ENCODE measurements at places on chromosomes 4 and X.

DNA sequence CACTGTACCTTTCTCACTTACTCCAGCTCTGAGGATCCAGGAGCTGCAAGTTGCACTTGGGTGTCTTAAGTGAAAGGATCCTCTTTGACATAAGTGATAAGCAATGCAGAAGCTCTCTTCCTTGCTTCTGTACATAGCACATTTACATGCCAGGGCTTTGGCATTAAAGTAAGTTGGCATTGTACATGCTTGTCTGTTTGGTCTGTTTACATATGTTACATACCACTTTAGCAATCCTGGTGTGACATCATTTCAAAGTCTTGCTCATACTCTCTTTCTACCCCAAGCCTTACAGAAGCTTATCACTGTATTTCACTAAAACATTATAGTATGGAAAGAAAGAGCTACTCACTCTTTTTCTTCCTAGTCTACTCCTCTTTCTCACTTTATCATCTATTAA, 2548.3 kb downstream of the ARAP2 start:
- DNase-seq, result no peak

- DNase-seq, result no peak
Measured at GRCh38 chr4:52959541-52959940, 97.4 kb downstream of the RASL11B start.

GRCh38 chr4:69787879-69788278, 27.5 kb upstream of the SULT1B1 start:
- no peak for DNase-seq

- no peak for DNase-seq
Measured at GRCh38 chr4:38069271-38069760, 109.1 kb downstream of the PTTG2 start.

DNA sequence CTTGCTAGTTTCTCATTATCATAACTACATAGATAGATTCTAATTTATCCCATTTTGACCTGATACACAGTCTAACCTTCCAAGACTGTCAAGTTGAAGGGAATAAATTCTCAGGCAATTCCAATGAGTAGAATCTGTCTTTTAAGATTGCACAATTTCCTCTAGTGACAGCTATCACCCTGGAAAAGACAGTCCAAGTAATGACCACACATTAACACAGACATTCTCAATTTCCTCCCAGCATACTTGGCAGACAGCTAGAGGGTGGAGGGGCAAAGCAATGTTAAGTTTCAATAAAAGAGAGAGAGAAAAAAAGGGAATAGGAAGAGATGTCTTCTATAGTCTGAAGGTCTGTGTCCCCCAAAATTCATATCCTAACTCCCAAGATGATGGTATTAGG, 234.7 kb downstream of the LDB2 start:
- no peak for DNase-seq

DNA sequence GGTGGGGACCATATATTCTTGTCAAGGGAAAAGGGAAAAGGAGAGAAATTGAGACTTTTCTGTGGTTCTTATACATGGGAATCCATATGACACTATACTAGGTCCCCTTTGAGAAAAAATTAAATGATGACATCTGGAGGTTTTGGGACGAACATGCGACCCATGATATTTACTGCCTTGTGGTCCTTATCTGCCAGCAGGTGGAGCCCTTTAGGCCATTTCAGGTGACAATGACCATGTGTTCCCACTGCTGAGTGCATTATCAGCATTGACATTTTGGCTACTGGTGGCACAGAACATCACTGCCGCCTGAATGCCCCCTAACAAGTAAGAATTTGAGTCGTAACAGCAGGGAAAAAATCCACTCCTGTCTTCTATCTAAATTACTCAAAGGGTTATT, 843.4 kb downstream of the FSTL5 start:
- peak; percentile 1 for DNase-seq

Data from Caki2 (cell line).